ENCODE measurements at places on chromosomes 3 and 15.

GRCh38 chr15:74545776-74546656 is 5.0 kb downstream of the ARID3B start:
- DNase-seq, result peak; percentile 76

- DNase-seq, result no peak
These were observed 61.5 kb downstream of the PRICKLE2 start for GRCh38 chr3:64163755-64164148.

- DNase-seq, result no peak
These were observed 28.3 kb downstream of the PDCD6IP start for GRCh38 chr3:33826688-33827087.

DNA sequence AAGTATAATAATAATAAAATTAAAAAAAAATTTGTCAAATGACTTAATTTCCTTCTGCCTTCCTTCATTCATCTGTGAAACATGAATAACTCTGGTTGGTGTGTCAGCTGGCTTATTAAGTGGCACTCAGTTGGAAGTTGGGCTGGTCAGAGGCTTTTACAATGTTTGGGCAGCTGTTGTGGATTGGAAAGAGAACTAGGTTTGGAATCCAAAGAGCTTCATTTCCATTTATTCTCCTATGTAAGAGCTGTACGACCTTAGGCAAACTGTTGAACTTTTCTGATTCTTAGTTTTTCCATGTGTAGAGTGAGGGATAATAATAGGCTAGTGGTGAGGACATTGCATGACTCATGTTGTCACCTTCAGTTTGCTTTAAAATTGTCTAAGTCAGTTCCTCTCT is 606.7 kb downstream of the PDCD6IP start:
- DNase-seq, result no peak

DNA sequence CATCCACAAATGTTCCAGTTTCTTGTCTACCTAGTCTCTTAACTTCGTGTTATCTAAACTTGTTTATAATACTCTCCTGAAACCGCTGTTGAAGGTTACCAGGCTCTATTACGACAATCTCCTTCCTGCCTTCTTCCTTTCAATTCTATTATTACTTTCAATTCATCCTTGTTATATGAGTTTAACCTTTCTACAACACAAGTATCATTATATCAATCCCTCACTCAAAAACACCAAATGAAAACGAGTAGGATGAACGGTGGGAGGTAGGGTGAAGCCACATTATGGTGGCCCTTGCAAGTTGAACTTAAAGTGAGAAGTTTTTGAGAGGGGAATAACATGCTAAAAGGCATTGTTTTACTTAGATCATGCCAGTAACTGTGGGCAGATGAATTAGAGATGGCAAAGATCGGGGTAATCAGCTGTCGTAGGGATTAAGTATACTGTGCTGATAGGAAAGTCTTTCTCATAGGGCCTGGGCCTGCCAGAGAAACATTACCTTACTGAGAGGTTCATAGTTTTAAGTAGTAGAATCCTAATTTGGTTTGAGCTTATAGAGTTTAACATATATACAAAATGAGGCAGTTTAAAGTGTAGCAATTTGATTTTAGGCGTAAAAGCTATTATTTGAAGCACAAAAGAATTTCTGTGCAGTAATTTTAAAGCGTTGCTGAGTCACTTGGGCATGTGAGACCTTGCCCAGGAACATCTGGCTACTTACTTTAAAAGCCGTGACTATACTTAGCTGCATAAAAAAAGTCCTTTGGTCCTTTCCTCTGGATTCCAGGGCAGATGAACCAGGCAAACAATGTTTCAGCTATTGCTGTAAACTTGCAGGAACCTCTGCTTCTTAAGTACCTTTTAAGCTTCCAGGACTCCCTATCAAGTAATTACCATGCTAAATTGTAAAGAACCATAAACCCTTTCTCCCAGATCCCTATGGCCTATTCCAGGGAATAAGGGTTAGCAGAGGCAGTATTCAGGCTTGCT is 3.3 kb upstream of the CEP97 start:
- DNase-seq, result no peak

DNA sequence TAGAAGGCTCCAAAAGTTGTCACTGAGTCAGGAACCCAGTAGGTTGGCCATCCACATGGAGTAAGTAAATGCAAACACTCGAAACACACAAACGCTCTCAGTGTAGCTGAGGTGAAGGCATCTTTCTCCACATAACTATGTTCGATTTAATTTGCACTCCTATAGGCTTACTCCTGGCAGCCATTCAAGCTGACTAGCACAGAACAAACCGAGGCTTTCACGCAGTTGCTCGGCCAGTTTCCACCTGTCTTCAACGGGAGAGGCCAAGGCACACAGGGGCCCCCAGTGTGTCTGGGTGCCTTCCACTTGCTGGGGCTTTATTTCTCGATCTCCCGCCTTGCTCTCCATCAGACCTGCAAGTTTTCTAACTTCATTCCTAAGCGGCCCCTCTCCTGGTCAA is 18.9 kb downstream of the RGMA start:
- no peak for DNase-seq

Measured in CD4-positive, alpha-beta T cell (primary cell).